Activated CD4-positive, alpha-beta memory T cell treated with anti-CD3 and anti-CD28 coated beads, Interleukin-2, amount 10 ng/mL, durations not matched to agents 7 days and 5 days (primary cell): ENCODE measurements at places on chromosomes 4 and X. TPM values are rescaled to one million over a fixed set of nuclear protein-coding genes. Genes with fewer than 3 reads are reported as not detected.

DNA sequence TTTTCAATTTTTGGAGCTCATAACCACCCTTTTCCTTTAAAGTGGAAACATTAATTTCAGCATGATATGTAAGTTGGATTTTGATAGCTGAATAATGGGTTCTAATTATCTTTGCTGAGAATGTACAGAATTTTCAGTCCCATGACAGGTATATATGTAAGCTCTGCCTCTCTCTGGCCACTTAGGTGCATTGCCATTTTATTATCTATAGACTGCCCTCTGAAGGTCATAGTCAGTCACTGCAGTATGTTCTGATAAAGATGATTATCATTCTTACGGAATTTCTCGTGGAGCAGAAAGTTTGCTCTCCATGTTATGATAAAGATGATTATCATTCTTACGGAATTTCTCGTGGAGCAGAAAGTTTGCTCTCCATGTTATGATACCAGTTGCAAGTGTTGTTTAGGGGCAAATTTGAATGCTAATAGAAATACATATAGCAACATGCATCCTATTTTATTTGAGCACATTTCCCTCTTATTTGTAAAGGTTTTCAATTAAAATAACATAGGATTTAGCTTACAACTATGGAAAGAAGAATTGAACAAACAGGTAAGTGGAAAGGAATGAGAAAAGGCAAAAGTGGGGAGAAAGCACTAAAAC lies 10.4 kb downstream of the AFP start:
- no peak for DNase-seq

DNA sequence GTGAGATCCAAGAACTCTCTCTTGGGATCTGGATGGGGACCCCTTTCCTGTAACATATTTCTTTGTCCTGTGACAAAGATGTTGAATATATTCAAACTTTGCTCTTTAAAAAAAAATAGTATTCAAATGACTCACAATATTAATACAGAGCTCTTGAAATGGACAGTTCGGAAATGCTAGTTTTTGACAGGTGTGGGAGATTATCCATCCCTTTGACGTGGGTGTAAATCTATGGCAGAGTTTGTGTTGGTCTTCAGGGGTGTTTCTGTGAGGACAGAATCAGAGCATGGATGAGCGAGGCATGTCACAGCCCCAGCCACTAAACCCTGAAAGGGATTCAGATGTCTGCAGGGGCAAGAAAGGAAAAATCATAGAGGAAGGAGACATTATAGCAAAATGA lies 25.8 kb downstream of the TENM3 start:
- DNase-seq, result no peak

DNA sequence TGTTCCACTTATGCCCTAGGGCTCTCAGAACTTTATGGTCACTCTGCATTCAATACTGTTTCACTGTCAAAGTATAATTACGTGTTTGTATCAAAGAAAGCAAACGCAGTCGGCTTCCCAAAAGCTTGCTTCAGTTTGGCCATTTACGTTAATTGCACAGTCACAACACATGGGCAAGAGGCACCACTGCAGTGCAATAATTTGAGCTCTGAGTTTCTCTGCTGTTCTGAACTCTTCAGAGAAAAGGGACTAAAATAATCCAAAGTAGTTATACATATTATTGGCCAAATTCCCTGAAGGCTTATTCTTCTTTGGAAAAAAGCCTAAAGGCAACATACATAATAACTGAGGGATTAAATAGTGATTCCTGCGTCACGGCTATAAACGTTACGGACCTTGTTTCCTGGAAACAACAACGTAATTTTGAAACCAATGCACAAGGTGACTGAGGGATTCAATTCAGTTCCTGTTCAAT lies 51.3 kb downstream of the RNF150 start:
- DNase-seq, result no peak

GRCh38 chrX:87265518-87265917 lies 252.1 kb upstream of the KLHL4 start:
- no peak for DNase-seq

DNA sequence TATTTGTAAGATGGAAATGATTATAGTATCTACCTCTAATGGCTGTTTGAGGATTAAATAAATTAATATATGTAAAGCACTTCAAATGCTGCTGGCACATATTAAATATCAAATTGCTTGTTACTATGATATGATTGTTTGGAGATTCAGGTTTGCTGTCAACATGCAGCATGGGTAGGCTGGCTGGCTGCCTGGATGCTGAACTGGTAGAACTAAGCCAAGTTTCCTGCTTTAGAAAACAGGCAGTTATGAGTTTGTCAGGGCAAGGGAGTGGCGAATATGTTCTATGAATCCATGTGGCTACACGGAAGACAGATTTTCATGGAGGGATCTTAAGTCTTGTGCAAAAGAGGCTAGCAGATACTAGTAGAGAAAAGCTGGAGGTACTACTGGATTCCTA lies 239.6 kb downstream of the GBA3 start:
- DNase-seq, result no peak

The VCX2 gene
- not detected for total RNA-seq

GRCh38 chr4:145956288-145956890 lies 17.8 kb upstream of the ZNF827 start:
- peak; percentile 19 for DNase-seq

DNA sequence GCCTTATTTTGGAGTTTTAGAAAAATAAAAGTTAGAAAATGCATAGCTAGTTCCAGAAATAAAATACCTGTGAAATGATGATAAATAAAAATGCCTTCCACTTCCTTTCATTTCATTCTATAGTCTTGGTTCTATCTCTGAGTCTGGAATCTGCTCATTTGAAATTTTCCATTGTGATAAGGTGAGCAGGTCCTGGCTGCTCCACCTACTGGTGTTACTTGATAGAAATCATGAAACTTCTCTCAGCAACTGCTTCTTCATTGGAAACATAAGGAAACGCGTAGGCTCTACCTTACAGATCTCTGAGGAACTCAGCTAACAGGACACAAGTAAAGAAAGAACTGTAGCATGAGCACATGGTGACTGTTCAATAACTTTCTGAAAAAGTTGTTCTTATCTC lies 141.8 kb downstream of the DCHS2 start:
- DNase-seq, result no peak

The BCLAF3 gene
- 8.4 TPM for total RNA-seq

DNA sequence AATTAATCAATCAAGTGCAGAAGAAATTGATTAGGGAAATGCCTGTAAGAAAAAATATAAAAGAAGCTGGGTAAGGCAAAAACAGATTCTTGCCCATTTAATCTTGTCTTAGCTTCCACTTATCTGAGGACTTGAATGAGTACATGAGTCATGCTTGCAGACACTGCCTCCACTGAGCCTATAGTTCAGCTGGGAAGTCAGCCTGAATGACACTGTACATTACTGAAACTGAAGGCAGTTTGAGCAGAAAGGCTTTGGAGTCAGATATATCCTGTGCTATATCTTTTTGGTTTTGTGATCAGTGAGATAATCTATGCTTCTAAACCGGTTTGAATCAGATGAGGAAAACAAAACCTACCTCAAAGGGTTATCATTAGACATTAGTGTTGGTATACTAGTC lies 61.3 kb downstream of the NUDT11 start:
- DNase-seq, result no peak

GRCh38 chr4:96525898-96526297 lies 686.0 kb downstream of the PDHA2 start:
- DNase-seq, result no peak

The ETDA gene
- not detected for total RNA-seq

The F8A3 gene
- total RNA-seq, result 0.40 TPM

DNA sequence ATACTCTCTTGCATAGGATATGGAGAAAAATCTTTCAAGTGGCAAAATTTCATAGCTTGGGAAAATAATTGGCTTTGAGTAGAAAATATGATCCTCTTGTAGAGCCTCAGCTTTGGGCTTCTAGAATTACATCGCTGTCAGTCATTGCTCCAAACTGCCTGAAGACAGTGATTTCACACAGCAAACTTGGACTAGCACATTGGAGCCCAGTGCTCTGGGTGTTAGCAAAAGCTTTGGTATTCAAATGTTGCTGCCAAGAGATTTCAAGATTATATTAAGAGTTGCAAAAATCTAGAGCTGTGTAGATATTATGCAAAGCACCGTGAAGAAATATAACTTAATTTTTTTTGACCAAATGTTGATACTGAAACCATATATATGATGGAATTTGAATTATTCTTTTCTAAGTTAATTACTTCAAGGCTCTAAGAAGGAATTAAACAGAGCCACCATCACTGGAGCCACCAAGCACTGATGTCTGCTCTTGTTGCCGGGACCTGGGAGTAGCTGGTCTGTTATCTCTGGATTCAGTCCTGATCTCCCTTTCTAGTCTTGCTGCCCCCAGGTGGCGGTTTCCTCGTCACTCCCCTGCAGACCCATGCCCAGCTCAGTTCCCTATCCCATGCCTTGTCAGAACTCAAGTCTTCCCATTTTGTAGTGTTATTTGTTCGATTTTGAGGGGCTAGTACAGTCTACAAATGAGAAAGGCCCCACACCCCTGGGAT lies 260.7 kb upstream of the SFRP2 start:
- no peak for DNase-seq

DNA sequence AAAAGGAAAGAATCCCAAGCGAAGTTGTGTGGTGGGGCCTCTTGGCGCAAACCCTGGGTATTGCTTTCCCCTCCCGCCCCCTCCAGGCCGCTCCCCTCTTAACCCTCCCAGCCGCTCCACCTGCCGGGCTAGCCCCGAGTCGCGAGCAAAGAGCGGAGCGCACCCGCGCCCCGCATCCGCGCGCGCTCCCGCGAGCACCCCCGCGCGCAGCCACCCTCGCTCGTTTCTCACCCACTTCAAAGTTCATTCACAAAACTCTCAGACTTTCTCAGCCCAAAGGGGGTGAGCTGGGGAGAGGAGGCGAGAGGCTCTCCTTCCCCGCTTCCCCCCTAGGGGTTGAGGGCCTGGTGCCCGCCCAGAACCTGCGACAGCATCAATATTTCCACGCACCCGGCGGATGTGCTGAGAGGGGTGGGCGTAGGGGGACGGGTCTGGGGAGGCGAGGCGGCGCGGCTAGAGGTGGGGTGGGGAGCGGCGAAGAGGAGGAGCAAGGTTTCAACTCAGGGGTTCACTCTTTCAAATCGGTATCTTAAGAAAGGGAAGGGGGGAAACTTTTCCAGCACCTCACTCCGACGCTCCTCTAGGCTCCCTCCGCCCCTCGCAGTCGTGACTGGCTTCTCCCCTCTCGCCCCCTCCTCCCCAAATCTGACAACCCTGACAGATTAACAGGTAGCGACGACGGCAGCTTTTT lies 1.8 kb downstream of the MAML3 start:
- DNase-seq, result peak; percentile 71

- peak; percentile 34 for DNase-seq
These were observed 564 bp downstream of the PGK1 start for GRCh38 chrX:78104447-78105176.

DNA sequence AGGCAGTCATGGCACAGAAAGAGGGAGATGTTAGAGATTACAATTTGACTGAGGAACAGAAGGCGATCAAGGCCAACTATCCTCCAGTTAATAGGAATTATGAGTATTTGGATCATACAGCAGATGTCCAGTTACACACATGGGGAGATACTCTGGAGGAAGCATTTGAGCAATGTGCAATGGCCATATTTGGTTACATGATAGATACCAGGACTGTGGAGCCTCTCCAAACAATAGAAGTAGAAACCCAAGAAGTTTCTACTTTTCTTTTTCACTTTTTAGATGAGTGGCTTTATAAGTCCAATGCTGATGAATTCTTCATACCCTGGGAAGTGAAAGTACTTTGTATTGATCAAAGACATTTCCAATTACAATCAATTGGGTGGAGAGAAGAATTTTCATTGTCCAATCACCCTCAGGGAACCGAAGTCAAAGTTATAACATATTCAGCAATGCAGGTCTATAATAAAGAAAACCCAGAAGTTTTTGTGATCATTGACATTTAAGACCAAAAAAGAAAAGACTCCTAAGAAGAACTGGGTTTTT lies 139.1 kb downstream of the MAB21L2 start:
- DNase-seq, result no peak

GRCh38 chrX:15816438-15816809 lies 26.1 kb downstream of the ZRSR2 start:
- no peak for DNase-seq

The MAGEA2 gene
- total RNA-seq, result not detected

- DNase-seq, result no peak
These were observed 7.4 kb downstream of the NPNT start for GRCh38 chr4:105902550-105903262.

DNA sequence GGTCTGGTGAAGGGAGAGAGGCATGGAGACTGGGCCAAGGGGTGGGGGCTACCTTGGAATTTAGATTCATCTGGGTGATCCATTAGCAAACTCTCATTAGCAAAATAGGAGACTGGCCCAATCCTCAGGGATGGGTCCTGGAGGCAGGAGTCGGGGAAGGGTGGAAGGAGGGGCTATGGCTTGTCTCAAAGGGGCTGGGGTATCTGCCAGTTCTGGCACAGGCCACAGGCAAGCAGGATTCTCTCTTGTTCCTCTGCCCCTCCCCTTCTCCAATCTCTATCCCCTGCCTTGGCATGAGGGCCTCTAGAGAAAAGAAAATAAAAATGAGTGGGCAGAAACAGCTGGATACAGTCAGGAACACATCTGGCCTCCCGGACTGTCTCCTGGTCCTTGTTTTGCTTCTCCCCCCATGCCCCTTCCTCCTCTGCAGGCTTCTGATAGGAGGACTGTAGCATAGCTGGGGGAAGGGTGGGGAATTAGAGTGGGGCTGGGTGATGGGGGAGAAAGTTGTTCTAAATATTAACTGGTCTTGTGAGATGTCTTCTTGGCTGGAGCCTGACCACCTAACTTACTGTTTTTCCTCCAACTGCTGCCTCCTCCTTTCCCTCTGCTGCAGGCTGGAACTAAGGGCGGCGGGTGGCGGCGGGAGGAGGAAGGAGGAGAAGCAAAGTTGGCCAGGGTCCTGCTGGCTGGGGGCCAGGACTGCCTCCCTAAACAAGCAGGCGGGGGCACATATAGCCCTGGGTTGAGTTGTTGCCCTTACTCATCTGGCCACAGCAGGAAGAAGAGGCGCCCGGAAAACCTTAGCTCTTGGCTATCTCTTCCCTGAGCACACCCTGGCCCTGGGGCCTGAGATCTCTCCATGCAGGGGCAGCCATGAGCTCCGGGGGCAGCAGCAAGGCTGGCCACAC lies 53.3 kb upstream of the LAS1L start:
- no peak for DNase-seq

The ERVMER34-1 gene
- total RNA-seq, result not detected

GRCh38 chr4:71212216-71212615 lies 126.6 kb upstream of the SLC4A4 start:
- DNase-seq, result no peak

The ARX gene
- not detected for total RNA-seq

The GAGE12J gene
- not detected for total RNA-seq

- no peak for DNase-seq
These were observed 616.2 kb upstream of the GRIA3 start for GRCh38 chrX:122567911-122568310.
